Hindlimb muscle (tissue), 1 donor: ENCODE measurements at places on chromosomes 6 and 20.

DNA sequence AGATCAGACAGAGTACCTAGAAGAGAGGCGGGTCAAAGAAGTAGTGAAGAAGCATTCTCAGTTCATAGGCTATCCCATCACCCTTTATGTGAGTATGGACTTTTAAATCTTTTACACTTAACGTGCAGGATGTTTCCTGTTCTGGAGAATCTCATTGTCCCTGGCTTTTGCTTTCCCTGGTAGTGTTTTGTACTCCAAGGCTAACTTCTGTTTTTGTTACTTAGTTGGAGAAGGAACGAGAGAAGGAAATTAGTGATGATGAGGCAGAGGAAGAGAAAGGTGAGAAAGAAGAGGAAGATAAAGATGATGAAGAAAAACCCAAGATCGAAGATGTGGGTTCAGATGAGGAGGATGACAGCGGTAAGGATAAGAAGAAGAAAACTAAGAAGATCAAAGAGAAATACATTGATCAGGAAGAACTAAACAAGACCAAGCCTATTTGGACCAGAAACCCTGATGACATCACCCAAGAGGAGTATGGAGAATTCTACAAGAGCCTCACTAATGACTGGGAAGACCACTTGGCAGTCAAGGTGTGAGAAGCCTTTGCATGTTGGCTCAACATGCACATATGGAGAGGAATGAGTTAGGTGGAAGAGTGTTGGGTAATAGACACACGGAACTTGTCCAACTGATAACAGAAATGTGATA lies 3.3 kb downstream of the HSP90AB1 start:
- DNase-seq = no peak

- DNase-seq = no peak
These were observed 42.9 kb upstream of the FAM83D start for GRCh38 chr20:38883081-38883980.

DNA sequence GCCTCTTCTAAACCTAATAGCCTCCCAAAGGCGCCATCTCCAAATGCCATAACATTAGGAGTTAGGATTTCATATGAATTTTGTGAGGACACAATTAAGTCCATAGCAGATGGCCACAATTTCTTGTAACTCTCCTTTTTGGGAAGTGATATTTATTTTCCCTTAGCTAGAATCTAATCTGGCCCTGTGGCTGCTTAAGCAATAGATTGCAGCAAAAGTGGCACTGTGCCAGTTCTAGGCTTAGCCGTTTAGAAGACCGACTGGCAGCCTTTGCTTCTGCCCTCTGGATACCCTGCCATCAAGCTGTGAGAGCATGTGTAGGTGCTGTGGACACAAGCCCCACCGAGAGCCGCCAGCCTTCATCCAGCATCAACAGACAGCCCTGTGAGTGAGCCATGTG lies 15.9 kb upstream of the ADGB start:
- DNase-seq = no peak

DNA sequence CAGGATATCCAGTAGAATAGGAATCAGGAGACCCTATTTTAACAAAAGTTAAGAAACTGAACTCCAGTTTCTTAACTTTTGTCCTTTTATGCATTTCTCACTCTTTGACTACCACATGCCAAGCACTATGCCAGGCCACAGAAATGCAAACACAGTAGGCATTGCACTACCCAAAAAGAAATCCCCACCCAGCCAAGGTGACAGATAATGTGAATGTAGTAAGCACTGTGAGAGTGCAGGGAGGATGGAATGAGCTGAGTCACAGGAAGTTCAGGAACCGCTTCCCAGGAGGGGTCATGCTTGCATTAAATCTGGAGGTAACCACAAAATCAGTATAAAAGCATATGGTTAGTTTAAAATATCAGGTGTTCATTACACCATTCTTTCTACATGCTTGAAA lies 20.1 kb upstream of the FAM83C start:
- DNase-seq = no peak

- DNase-seq = no peak
These were observed 1.1 kb upstream of the DACT2 start for GRCh38 chr6:168320634-168321033.

DNA sequence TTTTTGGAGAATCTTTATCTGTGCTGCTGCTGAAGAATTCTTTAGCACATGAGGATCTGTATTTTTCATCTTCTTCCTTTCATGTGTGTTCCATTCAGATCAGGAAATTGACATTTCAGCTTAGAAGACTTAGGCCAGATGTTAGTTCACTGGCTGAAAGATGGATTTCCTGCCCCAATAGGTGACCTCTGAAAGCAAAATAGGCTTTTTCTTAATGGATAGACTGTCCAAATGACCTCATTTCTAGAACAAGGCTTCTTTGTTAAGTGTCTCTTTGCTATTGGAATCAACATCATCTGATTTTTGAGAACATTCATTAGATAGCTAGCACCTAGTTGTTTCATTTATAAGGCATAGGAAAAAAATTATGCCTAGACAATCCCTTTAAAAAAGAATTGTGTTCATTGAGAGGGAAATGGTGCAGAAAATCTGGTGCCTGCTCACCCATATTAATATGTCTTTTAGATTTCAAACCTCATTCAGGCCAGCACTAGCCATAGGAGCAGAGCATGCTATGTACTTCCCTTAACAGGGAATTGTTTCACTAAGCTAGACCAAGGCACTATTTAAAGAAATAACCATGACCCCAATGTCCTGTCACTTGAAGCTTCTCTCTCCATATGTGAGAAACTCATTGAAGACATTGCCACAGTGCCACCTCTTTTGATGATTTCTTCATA lies 13.6 kb upstream of the SASH1 start:
- no peak for DNase-seq

GRCh38 chr6:167091026-167091804 lies 31.7 kb upstream of the CCR6 start:
- DNase-seq = no peak

- DNase-seq = no peak
These were observed 466.2 kb downstream of the CDH26 start for GRCh38 chr20:60424267-60424902.

DNA sequence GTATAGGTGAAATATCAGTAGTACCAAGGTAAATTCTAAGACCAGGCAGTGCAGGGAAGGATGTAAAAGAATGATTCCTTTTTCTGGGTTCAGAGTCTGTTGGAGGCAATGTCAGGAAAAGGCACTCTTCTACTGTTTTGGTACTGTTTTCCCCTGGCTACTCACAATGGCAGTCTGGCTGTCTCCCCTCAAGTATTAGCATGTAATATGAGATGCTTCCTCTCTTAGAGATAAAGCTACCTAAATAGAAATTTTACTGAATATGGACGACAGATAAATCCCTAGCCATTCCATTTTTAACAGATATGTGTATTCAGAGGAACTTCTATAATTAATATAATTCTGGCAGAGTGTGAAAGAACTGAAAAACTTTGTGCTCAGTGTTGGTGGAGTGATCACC lies 3.5 kb downstream of the RNF8 start:
- no peak for DNase-seq
